ENCODE measurements at places on chromosomes 12 and 14.

- no peak for DNase-seq
Observed at GRCh38 chr12:98352218-98352811, 163.1 kb upstream of the TMPO start.

DNA sequence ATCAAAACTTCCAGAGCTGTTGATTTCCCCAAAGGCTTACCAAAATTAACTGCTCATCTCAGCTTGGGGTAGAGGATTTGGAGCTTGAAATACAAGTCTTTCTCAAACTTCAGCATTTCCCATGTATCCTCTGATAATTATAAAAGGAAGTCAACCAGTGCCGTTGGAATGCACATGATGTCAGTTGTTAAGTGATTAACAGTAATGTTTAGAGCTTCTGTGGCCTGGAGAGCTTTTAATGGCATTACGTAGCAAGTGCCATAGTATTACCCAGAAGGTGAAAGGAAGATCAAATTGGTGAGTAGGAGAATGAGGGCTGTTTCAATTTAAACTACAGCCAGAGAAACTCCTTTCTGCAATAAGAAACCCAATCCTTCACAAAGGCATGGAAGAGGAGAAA, 62.5 kb upstream of the PTPRR start:
- DNase-seq: no peak

GRCh38 chr12:84910549-84911241, 1.9 kb downstream of the SLC6A15 start:
- no peak for DNase-seq

GRCh38 chr12:6347367-6348338, 5.8 kb upstream of the TNFRSF1A start:
- no peak for DNase-seq

DNA sequence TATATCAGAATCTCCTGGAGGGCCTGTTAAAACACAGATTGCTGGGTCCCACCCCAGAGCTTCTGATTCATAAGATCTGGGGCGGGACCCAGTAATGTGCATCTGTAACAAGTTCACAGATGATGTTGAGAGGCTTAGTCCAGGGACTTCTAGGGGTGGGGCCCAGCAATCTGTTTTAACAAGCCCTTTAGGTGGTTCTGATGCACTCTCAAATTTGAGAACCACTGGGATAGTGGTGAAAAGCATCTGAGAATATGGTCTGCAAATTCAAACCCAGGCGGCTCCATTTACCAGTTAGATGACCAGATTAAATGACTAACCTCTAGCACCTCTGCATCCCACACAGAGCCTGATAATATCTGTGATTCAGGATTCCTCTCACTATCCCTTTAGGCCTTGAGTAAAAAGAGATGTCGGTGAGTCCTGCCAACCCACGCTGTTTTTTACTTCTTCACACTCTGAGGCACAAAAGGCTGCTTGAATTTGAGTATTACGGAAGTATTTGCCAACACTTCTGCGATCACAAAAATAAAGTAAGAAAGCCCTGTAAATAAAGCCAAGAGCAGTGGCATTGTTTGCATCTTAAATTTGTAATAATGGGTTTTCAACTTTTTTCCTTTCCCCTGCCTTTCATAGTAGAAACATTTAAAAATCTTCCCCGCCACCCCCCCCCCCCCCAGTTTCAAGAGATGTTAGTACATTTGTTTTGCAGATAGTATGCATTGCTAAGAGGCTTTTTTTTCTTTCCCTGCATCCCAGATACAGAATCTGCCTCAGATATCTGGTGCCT, 1.8 kb upstream of the FRS2 start:
- DNase-seq: no peak

DNA sequence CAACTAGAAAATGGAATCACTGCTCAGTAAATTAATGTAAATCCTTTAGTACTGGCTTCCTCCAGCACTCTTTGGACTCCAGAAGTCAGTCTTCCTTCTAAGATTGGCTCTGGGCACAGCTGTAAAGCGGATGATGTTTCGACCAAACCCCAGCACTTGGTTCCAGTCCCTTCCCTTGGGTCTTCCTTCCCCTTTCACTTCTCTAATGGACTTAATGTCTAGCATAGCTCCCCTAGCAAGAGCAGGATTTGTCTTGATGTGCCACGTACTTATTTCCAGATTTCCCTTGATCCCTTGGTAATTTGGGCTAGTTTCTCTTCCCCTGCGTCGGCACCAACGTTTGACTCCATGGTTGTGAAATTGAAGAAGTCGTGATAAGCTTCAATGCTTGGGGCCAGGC, 28.3 kb downstream of the C12orf75 start:
- no peak for DNase-seq

DNA sequence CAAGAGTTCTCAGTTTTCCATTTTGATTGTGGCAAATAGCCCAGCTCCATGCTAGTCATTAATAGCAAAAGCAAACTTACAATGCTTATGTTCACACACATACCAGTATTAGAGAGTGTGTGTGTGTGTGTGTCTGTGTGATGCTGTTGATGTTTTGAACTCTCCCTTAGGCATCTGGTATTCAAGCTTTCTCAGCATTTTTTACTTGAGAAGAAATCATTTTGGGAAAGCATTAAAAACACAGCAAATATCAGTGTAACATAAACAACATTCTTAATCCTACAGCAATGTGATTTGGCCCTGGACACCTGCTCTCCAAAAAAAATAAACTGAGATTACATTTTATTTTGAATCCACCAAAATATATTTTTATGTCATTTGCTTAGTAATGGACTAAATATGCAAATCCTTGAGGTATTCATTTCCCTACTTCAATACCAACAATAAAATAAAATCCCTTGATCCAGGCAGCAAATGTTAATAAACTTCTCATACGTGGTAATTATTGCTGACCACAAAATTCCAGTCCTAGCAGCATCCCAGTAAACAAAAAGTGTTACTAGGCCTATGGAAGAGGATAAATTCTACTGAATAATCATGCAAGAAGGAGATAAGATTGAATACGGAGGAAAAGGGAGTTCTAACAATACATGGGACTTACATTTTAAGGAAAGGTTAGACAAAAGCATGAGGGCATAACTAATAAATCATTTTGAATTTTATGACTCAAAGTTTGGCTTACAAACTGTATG, 249.5 kb upstream of the CLEC14A start:
- DNase-seq: no peak

DNA sequence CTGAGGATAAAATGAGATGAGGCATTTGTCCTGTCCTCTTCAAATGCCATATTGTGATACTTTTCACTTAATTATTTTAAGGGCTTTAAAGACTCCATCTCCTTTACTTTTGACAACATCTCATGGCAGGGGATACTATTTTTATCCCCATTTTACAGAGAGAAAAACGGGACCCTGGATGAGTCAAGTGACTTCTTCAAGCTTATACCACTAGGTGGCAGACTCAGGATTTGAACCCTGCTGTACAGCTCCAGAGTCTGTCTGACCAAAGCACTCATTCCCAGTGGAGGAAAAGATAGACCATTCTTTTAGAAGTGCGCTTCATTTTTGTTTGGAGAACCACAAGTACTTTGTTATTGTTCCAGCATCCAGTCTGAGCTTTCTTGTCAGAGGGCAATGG, 1.7 kb upstream of the SMOC1 start:
- DNase-seq: no peak

DNA sequence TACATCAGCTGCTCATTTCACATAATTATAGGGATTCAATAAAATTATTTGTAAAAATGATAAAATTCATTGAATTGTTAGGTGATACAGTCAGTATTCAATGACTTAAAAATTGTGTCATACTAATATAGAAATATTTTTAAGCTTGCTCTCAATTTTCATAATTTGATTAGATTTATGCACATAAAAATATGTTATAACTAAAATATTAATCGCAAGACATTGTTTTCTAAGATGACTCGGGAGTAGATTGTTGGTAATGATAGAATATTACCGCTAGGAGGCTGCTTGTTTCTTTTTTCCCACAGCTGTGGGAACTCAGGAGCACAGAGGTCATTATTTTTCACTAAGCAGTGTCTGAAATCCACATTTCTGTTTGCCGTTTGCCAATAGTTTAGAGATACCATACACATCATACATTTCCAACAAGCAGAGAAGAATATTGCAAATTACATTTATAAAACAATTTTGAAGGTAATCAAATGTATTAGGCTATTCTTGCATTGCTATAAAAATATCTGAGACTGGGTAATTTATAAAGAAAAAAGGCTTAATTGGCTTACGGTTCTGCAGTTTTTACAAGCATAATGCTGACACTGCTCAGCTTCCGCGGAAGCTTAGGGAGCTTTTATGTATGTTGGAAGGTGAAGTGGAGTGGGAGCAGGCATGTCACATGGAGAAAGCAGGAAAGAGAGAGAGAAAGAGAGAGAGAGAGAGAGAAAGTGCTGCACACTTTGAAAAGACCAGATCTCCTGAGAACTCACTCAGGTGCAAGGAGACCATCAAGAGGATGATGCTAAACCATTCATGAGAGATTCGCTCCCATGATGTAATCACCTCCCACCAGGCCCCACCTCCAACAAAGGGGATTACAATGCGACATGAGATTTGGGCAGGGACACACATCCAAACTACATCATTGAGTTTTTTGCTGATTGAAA, 9.2 kb downstream of the CD69 start:
- DNase-seq: peak; percentile 57

- DNase-seq: no peak
Observed at GRCh38 chr12:203462-204260, 10.3 kb downstream of the SLC6A12 start.

DNA sequence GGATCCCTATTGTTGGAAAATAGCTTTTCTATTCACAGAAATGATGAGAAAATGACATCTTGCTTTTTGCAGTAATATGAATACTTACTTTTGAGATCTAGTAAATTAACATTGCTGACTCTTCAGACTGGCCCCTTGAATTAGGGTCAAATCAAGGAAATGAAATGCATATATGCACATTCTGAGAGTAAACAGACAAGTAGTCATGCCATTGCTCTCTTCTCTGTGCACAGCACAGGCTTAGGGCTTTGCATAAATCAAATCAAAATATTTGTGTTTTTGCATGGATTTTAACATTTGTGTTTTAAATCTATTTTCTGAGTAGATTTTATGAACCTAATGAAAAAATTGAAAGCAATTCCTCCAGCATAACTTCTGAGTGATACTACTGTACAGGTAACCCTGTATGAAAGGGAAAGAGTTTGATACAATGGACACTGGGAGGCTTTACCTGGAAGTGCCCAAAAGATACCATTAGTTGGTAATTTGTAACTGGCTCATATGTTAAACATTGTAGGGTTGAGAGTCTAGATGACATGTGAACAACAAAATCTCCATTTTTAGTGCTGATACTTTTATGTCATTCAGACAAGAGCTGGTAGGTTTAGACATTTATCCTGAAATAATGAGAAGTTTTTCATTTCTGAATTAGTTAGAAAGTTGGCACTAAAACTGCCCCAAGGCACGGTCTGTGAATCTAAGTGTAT, 280.2 kb upstream of the FBXO33 start:
- DNase-seq: no peak

DNA sequence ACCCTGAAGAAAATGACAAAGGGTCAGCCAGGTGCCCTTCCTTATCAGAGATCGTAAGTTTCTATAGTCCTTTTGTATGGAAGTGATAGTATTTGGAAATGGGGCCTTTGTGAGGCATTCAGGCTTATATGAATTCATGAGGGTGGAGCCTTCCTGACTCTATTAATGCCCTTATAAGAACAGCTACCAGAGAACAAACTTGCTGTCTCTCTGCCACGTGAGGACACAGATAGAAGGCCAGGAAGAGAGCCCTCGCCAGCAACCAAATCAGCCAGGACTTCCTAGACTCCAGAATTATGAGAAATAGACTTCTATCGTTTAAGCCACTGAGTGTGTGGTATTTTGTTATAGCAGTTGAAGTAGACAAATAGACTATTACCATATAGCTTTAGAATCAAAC, 36.7 kb downstream of the TRMT5 start:
- DNase-seq: no peak

GRCh38 chr12:96810057-96810456, 97.0 kb upstream of the NEDD1 start:
- no peak for DNase-seq

DNA sequence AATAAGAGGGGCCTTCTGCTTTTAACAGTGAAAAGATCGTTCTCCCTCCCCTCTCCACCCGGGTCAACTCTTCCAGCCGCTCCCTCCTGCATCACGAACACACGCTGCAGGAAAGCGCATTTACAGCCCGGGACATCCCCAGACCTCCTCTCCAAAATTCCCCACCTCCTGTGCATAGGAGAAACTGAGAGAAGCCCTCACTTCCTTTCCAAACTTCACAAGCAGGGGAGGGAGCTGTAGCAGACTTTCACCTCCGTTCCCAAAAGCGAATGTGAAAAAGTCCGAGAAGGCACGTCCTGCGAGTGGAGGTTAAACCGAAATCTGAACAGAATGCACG, 513 bp downstream of the BCAT1 start:
- DNase-seq: peak; percentile 61

Measured in activated T-cell treated with anti-CD3 and anti-CD28 coated beads, Interleukin-2, amount 50 U/mL, for 24 hours (primary cell).